Amniotic stem cell (primary cell): ENCODE measurements at places on chromosomes 16 and 17.

- no peak for DNase-seq
Measured at GRCh38 chr16:29825145-29826044, 5.1 kb downstream of the MVP start.

- no peak for DNase-seq
Measured at GRCh38 chr17:69593351-69593715, 178.8 kb downstream of the MAP2K6 start.

DNA sequence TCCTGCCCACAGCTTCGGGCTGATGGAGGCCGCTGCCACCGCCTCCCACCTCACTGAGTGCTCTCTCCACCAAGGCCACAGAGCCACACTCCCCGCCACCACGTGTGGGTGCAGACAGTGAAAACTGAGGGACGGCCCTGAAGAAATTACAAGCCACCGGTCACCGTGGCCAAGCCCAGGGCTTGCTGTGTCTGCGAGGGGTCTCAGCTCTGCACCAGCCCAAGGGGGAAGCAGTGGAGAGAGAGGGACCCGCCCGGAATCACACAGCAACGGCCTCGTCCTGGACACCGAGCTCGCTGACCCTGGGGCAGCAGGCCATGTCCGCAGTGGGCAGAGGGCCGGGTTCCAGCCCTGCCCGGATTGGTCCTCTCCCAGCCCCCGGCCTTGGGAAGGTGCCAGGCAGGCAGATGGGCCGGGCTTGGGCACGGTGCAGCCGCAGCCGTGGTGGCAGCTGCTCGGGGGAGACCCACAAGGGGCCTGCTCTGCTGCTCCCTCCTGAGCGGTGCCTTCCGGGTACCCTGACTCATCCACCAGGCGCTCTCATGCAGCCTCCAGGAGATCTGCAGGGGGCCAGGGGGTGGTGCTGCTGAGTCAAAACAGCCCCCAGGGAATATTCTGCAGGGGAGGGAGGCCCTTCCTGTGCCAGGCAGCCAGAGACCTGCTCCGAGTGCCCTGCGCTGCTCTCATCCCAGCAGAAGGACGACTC is 52.0 kb downstream of the CBFA2T3 start:
- DNase-seq = peak; percentile 86

- DNase-seq = no peak
Measured at GRCh38 chr17:13074026-13074425, 56.2 kb upstream of the ELAC2 start.

DNA sequence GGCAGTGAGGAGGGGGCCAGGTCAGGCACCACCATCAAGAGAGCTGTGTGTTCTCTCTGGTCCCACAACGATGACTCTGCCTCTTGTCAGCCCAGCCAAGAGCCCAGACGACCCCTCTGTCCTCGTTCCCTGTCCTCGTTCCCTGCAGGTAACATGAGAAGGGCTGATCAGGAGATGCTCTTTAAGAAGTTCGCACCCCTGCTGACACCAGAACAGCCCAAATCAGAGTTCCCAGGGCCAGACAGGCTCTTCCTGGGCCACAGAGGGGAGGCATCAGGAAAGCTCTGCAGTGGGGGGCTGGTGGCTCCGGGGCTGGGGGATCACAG is 13.5 kb upstream of the DNAI2 start:
- no peak for DNase-seq

- DNase-seq = no peak
Measured at GRCh38 chr16:27245276-27246172, 23.0 kb downstream of the NSMCE1 start.

- DNase-seq = no peak
Measured at GRCh38 chr17:34228781-34229180, 26.3 kb upstream of the CCL2 start.

DNA sequence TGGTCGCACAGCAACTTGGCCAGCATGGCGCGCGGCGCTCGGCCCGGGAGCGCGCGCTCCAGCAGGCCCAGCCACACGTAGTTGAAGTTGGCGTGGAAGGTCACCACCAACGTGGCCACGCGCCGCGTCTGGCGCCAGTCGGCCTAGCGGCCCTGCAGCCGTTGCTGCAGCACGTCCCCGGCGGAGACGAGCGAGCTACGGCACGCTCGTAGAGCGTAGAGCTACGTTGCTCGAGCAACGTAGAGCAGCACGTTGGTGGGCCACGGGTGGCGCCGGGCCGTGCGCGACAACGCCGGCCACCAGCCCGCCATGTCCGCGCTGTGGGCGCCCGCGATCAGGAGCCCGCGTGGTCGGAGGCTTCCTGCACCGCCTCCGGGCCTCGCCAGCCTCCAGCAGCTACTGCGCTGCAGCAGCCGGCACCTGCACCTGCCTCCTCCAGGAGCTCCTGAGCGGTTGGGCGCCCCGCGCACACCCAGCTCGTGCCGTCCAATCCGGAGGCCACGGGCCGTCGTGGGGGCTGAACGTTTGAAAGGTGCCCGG is 13.4 kb upstream of the SULT1A1 start:
- no peak for DNase-seq

- no peak for DNase-seq
Measured at GRCh38 chr16:20260215-20261009, 66.9 kb downstream of the GP2 start.

DNA sequence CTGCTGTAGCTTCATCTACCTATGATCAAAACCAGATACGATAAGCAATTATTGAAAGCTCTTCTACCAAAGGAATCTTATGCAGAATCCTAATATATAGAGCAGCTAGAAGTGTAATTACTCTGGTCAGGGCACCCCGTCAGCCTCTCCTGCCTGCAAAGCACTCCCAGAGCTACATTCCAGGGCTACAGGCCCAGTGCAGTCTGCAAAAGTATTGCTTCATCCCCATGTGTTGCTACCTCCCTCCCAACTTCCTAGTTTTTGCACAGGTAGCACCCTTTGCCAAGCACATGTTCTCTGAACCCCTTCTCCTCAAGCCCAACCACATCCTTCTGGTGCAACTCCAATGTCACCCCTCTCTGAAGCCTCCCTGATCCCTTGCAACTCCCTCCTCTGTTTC is 7.0 kb downstream of the CES5A start:
- no peak for DNase-seq

- peak; percentile 65 for DNase-seq
Measured at GRCh38 chr16:67241008-67241900, 6.0 kb downstream of the FHOD1 start.

DNA sequence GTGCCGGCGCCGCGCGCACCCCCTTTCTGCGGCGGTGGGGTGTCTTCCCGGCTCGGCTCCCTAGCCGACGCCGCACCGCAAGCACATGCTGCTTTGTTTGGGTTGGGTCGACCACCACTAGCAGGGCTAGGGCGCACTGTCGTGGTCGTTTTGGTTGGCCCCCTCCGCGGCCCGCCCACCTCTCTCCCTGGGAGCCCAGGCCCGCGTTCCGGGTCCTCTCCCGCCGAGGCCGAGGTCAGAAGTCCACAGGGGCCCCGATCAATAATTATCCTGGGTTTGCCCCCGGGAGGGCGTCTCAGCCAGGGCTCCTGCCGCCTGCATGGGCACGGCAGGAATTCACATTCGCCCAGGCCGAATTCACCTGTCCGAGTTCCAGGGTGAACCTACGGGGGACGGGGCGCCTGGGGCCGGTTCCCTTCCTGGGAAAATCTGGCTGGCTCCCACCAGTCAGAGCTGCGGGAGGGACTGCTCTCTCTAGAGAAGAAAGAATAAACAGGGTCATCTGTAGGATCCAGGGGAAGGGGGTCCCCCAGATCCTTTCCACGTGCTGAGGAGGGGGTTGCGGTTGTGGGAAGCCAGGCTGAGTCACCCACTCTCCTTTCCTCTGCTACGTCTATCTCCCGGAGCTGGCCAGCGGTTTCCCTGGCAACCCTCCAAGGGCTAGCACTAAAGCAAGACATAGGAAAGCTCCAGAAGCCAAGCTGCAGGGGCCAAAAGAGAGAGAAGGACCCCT is 584 bp upstream of the STAT5B start:
- DNase-seq = peak; percentile 62
